ENCODE measurements at places on chromosomes 16 and 17. TPM values are rescaled to one million over a fixed set of nuclear protein-coding genes. Genes with fewer than 3 reads are reported as not detected.
A peak's percentile ranks its signal among the peaks of the same experiment; 100 is the strongest.

DNA sequence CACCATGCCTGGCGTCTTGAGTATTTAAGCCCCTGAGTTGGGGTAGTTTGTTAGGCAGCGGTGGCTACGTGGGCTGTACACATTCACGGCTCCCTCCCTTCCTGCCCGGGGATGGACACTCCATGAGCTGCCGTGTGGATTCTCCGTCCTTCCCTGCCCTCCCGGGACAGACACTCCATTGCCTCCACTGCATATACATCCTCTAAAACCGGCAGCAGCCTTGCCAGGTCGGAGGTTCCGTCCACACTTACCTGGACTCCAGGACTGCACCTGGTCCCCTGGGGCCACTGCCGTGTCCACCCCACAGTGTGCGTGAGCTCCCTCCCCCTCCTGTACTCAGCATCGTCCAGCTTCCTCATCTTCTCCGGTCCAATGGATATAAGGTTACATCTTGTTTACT lies 3.5 kb upstream of the SPATA2L start:
- no peaks in the 10 kb centered on the region for H3K36me3 ChIP-seq
- no peak for DNase-seq

Gene ALOX15B
- not detected for total RNA-seq

DNA sequence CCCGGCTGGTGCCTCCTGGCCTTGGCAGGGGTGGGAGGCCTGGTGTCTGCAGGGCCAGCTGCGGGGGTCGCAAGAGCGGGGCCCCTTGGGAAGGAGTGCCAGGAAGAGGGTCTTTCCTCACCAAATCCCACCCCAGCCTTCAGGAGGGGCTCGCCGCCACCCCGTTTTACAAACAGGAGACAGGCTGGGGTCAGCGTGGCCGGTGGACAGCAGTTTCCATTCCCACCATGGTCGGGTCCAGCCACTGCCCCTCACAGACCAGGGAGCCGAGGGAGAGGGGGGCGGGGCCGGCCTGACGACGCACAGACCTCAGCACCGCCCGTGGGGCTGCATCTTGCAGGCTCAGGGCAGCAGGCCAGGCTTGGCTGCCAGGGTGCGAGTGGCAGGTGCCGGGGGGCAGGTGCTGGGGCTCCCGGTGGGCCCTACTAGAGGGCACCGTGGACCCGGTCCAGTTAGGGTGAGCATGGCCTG lies 7.6 kb downstream of the CBFA2T3 start:
- H3K36me3 ChIP-seq, result no peaks in the 10 kb centered on the region
- no peaks in the 10 kb centered on the region for H3K4me1 ChIP-seq
- no peak for DNase-seq
- H3K27ac ChIP-seq, result no peak overlapping the region
- H3K4me3 ChIP-seq, result no peak overlapping the region

DNA sequence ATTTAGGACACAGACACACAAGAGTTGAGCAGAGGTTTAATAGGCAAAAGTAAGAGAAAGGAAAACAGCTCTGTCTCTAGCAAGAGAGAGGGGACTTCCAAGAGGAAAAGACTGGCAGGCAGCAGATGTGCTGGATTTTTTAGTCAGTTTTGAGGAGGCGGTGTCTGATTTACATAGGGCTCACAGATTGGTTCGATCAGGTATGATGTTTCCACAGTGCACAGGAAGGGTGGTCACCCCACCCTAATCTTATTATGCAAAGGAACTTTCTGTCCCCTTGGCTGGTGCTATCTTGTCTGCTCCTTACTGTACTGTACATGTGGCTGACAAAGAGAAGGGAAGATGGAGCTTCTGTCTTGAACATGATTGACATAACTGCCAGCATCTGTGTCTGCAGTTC lies 25.3 kb downstream of the BFAR start:
- DNase-seq, result no peak
- no peak overlapping the region for H3K4me3 ChIP-seq
- H3K27me3 ChIP-seq, result no peaks in the 10 kb centered on the region

GRCh38 chr16:86090461-86091170 lies 191.7 kb downstream of the IRF8 start:
- peaks cover 36% of the 10 kb centered on the region for H3K27me3 ChIP-seq
- no peak overlapping the region for H3K27ac ChIP-seq
- H3K36me3 ChIP-seq, result no peaks in the 10 kb centered on the region
- no peak overlapping the region for H3K4me3 ChIP-seq
- peak; percentile 33 for DNase-seq

DNA sequence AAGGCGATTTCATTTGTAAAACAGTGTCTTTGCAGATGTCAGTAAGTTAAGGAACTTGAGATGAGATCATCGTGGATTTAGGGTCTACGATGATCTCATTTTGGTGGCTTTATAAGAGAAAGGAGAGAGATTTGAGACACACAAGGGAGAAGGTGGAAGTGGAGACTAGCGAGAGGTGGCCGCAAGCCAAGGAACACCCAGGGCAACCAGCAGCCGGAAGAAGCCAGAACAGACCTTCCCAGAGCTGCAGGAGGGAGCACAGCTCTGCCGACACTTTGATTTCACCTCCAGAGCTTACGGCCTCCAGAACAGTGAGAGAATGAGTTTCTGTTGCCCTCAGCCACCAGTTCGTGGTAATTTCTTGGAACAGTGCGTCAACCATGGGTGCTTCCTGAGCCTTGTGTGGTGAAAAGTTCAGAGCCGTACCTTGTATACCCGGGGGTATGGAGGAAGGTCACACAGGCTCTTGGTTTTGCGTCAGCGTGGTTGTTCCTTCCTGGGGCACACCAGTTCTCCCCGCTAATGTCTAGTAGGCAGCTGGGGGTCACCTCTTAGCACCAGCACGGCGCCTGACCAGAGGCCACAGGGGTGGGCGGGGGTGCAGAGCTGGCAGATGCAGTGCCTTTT lies 12.9 kb upstream of the SEC14L1 start:
- no peak overlapping the region for H3K4me3 ChIP-seq
- H3K27me3 ChIP-seq, result no peaks in the 10 kb centered on the region
- H3K4me1 ChIP-seq, result peaks cover 70% of the 10 kb centered on the region
- H3K36me3 ChIP-seq, result no peaks in the 10 kb centered on the region
- peak overlapping the region; percentile 72 for H3K27ac ChIP-seq
